8988T (cell line): ENCODE measurements at places on chromosomes 12 and 14.

- peak; percentile 84 for DNase-seq
Measured at GRCh38 chr12:52879394-52880351, 25.2 kb downstream of the KRT8 start.

GRCh38 chr12:26767116-26767515 is 65.9 kb downstream of the ITPR2 start:
- no peak for DNase-seq

GRCh38 chr12:95116773-95117172 is 43.4 kb upstream of the NR2C1 start:
- DNase-seq = no peak

- DNase-seq = no peak
Measured at GRCh38 chr14:73792481-73792880, 59.1 kb upstream of the PTGR2 start.

GRCh38 chr14:21071225-21072030 is 1.3 kb downstream of the ARHGEF40 start:
- peak; percentile 76 for DNase-seq

DNA sequence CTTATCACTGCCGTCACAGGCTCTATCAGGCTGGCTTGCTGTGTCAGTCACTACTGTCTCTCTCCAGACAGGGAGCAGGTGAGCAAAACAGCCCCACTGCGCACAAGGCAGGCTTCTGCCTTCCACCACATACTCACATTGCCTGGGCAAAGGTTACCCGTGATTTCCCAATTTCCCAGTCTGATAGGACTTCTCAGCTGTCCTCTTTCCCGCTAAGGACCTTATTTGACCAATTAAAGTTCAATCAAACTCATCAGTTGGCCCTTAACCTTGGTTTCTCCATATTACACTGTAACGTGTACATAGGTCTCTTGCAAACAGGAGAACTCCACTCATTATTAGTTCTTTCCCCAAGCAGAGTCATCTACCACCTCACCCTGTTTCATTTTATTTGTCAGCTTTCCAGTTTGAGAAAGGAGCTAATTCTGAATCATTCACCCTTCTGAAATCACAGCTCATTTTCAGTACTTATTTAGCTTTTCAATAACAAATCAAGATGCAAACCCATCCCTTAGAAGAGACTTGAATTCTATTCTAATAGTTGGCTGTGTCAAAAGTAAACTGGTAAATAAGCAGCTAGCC is 170.8 kb downstream of the ESR2 start:
- no peak for DNase-seq

- DNase-seq = no peak
Measured at GRCh38 chr14:69428289-69428998, 30.0 kb downstream of the SLC39A9 start.

DNA sequence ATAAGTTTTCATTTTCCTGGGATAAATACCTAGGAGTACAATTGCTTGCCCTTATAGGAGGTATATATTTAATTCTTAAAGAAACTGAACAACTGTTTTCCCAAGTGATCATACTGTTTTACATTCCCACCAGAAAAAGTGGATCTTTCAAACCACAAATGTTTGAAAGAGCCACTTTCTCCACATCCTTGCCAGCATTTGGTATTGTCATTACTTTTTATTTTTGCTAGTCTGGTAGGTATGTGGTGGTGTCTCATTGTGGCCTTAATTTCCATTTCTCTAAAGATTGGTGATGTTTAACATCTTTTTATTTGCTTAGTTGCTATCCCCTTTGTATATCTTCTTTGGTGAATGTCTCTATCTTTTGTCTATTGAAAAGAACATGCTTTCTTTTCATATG is 50.6 kb downstream of the CCDC91 start:
- no peak for DNase-seq
